Activated CD4-positive, alpha-beta T cell treated with anti-CD3 and anti-CD28 coated beads, Interleukin-2, amount 10 ng/mL, durations not matched to agents 7 days and 5 days (primary cell): ENCODE measurements at places on chromosomes 6 and 20. TPM values are rescaled to one million over a fixed set of nuclear protein-coding genes. Genes with fewer than 3 reads are reported as not detected.

PPP1R16B gene
- total RNA-seq = 63.6 TPM

ZNF343 gene
- total RNA-seq = 9.3 TPM

VSX1 gene
- total RNA-seq = not detected

NOX3 gene
- total RNA-seq = not detected

UBD gene
- total RNA-seq = 0.37 TPM

B3GALT4 gene
- 21.5 TPM for total RNA-seq

SLC22A2 gene
- total RNA-seq = not detected

BMP6 gene
- total RNA-seq = not detected

SAMD10 gene
- total RNA-seq = 16.3 TPM

BHLHE23 gene
- not detected for total RNA-seq

PYGB gene
- total RNA-seq = 28.7 TPM

C20orf141 gene
- total RNA-seq = not detected

GRCh38 chr6:128491610-128492206, 28.7 kb downstream of the PTPRK start:
- DNase-seq = peak; percentile 9
- no peaks in the 10 kb centered on the region for H3K36me3 ChIP-seq
- H3K4me3 ChIP-seq = peak overlapping the region; percentile 11

DNA sequence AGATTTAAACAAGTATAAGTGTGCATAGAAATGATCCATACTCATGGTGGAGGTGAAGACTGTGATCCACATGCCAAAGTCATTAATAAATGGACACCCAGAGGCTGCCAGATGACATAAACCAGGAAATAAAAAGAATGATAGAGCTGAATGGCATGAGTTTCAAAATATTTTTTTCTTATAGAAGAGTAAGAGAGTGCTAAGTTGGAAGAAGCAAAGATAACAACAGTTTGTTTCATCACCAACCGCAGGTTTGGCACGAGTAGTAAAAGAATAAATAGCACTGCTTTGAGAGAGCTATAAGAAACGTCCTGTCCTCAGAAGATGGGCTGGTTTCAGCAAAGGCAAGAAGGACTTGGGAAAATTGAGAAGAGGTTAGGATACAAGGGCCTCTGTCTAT, 246.9 kb downstream of the UBE3D start:
- no peaks in the 10 kb centered on the region for H3K36me3 ChIP-seq
- no peaks in the 10 kb centered on the region for H3K4me1 ChIP-seq
- H3K27me3 ChIP-seq = no peaks in the 10 kb centered on the region
- no peak overlapping the region for H3K4me3 ChIP-seq

DNA sequence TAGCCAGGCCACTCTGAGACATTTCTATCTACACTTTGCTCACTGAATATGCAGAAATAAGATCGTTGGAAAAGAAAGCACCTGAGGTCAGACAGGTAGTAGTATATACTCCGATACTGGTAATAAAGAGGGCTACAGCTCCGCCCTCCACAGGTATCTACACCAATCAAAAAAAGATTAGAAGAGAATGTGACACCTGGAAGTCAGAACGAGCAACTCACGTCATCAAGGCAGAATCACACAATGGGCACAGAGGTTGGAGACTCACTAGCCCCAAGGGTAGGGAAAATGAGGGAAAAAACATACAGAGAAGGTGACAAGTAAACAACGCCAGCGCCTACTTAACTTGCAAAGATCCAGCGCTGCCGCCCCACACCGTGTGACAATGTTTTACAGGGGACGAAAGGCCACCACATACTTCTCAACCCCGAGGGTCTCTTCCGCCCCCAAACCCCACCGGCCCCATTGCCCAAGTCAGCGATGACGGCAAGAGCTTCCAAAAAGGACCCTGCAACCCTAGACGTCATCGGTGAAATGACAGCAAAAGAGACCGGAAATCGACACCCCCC, 653 bp downstream of the LMBRD1 start:
- H3K4me3 ChIP-seq = peak overlapping the region; percentile 83
- peaks cover 13% of the 10 kb centered on the region for H3K36me3 ChIP-seq

DNA sequence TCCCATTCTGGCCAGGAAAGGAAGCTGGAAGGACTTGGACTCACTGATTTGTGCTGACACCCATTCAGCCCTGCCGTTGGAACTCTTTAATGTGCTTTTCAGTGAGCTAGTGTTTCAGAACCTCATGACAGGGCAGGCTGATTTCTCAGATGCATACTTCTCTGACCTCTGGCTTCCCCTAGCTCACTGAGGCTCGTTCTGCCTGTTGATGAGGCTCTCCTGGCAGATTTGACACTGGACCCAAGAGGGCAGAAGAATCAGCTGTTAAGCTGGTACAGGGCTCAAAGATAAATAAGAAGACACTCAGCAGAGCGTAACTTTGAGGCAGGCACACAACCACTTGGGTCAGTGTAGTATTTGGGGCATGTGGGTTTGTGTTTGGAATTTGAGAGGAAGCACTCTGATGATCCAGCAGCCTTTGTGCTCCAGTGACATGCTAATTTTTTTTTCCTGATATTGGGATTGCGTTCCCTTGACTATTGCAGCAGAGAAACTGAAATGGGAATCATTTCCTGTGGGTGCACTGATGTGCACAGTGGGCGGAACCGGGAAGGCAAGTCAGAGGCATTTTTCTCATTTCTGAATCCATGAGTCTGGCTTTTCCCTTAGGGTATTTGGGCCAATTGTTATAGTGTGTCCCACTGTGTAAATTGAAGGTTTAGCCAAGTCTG, 80.2 kb downstream of the CARMIL1 start:
- no peaks in the 10 kb centered on the region for H3K36me3 ChIP-seq
- DNase-seq = no peak
- no peaks in the 10 kb centered on the region for H3K27me3 ChIP-seq
- no peak overlapping the region for H3K4me3 ChIP-seq
- H3K4me1 ChIP-seq = no peaks in the 10 kb centered on the region

DNA sequence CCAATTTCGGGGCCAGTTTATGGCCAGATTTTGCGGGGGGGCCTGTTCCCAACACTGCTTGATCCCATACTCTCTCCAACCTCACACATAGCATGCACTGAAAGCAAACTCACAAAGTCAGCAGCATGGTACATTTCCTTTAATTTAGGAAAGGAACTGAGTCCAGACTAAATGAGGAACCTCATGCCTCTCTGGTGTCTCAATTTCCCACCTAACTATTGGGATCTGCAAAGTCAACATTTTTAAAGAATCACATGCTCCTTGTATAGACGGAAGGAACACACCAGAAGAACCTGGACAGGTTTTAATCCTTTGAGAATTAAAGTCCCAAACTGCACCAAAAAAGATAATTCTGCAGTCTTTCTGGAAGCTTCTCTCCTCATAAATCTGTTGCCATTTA, 33.3 kb downstream of the FAM50B start:
- H3K27ac ChIP-seq = no peak overlapping the region
- H3K27me3 ChIP-seq = peaks cover 2% of the 10 kb centered on the region
- no peak overlapping the region for H3K4me3 ChIP-seq
- H3K4me1 ChIP-seq = no peaks in the 10 kb centered on the region
- DNase-seq = no peak
- H3K36me3 ChIP-seq = no peaks in the 10 kb centered on the region

- DNase-seq = no peak
- no peaks in the 10 kb centered on the region for H3K36me3 ChIP-seq
- no peak overlapping the region for H3K4me3 ChIP-seq
- H3K27ac ChIP-seq = no peak overlapping the region
- H3K27me3 ChIP-seq = peaks cover 13% of the 10 kb centered on the region
Measured at GRCh38 chr6:169943241-169944060, 192.0 kb downstream of the ERMARD start.

- no peak overlapping the region for H3K4me3 ChIP-seq
- H3K27me3 ChIP-seq = peaks cover 13% of the 10 kb centered on the region
- DNase-seq = no peak
- no peak overlapping the region for H3K27ac ChIP-seq
Measured at GRCh38 chr6:118284736-118285360, 263.2 kb upstream of the PLN start.

GRCh38 chr20:24965065-24965919, 16.2 kb downstream of the CST7 start:
- no peaks in the 10 kb centered on the region for H3K27me3 ChIP-seq
- H3K4me1 ChIP-seq = peaks cover 6% of the 10 kb centered on the region
- H3K4me3 ChIP-seq = no peak overlapping the region
- DNase-seq = no peak

- DNase-seq = no peak
- H3K27me3 ChIP-seq = peaks cover 28% of the 10 kb centered on the region
- H3K36me3 ChIP-seq = no peaks in the 10 kb centered on the region
- no peaks in the 10 kb centered on the region for H3K4me1 ChIP-seq
- H3K27ac ChIP-seq = no peak overlapping the region
Measured at GRCh38 chr20:59055302-59055701, 12.7 kb upstream of the PRELID3B start.

- DNase-seq = no peak
- H3K4me1 ChIP-seq = peaks cover 13% of the 10 kb centered on the region
- H3K27ac ChIP-seq = peak overlapping the region; percentile 66
- H3K4me3 ChIP-seq = peak overlapping the region; percentile 50
Measured at GRCh38 chr6:128112494-128112893, 211.6 kb upstream of the THEMIS start.

- H3K4me3 ChIP-seq = no peak overlapping the region
- peaks cover 6% of the 10 kb centered on the region for H3K36me3 ChIP-seq
- H3K27me3 ChIP-seq = peaks cover 13% of the 10 kb centered on the region
- no peak overlapping the region for H3K27ac ChIP-seq
- H3K4me1 ChIP-seq = peaks cover 11% of the 10 kb centered on the region
Measured at GRCh38 chr6:106077881-106078280, 8.3 kb upstream of the PRDM1 start.

- no peaks in the 10 kb centered on the region for H3K36me3 ChIP-seq
- H3K4me3 ChIP-seq = no peak overlapping the region
- no peak for DNase-seq
Measured at GRCh38 chr6:9025796-9026394, 590.5 kb upstream of the SLC35B3 start.

DNA sequence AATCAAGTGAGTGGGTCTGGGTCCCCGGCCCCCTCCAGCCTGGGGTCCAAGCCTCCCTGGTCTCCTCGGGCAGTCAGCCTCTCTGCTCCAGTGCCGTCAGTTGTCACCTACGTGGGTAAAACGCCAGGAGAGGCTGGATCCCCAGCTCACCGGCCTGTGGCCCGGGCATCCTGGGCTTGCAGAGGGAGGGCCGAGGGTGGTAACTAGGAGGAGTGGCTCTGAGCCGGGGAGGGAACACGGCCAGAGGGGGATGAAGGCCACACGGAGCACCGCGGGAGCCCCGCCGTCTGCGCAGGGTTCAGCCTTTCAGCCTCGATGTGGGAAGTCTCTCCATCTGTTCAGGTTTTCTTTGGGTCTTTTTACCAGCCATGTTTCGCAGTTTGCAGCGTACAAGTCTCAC, 29.5 kb upstream of the BHLHE23 start:
- no peaks in the 10 kb centered on the region for H3K36me3 ChIP-seq
- H3K4me3 ChIP-seq = no peak overlapping the region
- DNase-seq = no peak
- peaks cover 30% of the 10 kb centered on the region for H3K27me3 ChIP-seq

DNA sequence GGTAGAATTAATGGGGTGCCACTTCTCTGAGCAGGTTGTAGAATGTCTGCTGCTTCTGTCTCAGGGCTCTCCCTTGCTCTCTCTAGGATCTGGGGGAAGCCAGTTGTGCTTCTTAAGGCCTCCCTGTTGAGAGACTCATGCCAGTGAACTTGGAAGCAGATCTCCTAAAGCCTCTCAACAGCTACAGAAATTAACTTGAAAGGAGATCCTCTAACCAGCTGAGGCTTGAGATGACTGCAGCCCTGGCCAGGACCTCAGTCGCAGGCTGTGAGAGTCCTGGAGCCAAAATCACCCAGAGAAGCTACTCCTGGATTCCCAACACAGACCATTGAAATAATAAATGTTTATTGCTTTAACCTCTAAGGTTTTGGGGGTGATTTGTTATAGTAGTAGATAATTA, 180.2 kb upstream of the MARCKS start:
- no peak overlapping the region for H3K4me3 ChIP-seq
- H3K27ac ChIP-seq = no peak overlapping the region
- DNase-seq = no peak
- H3K36me3 ChIP-seq = no peaks in the 10 kb centered on the region

DNA sequence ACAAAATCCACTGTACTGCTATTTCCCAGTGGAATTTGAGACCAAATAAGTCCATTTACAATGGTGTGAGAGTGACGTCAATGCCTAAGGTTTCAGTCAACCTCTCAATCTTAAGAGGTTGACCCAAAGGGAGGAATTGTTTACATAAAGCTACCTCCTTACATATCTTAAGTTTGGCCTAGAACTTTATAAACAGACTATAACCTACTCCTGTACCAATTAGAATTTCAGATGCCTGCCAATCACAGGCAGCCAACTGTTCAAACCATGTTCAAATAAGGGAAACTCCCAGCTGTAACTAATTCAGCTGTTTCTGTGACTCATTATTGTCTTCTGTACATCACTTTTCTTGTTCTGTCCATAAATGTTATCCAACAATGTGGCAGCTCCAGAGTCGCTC, 14.5 kb downstream of the LGSN start:
- H3K4me1 ChIP-seq = no peaks in the 10 kb centered on the region
- H3K27me3 ChIP-seq = no peaks in the 10 kb centered on the region
- no peak for DNase-seq
- H3K4me3 ChIP-seq = no peak overlapping the region
- no peaks in the 10 kb centered on the region for H3K36me3 ChIP-seq

DNA sequence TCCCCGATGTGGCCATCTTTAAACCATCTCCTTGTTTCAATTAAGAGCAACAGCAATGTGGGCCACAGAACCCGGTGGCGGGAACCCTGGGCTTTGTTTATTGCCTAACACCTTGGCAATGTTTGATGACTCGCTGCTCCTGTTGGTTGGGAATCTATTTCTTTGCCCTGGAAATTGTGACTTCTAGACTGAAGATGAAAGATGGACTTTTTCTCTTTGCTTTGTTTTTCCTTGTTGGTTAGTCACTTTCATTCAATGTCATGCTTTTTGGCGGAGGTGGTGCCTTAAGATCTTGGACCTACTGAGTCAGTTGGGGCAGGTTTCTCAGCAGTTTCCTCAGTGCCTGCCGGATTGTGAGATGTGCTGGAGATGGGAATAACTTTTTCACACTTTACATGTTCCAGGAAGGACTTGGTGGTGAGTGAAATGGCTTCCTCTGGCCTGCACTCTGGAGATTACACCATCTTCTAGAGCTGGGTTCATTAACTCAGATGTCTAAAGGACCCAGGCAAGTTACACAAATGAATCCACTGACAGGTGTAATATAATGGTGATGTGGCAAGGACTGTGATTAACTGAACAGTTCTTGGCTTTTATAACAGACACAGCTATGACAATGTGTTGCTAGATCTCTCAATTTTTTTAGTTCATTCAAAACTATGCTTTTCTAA, 56.3 kb downstream of the TSHZ2 start:
- no peak overlapping the region for H3K27ac ChIP-seq
- DNase-seq = no peak
- no peak overlapping the region for H3K4me3 ChIP-seq

DNA sequence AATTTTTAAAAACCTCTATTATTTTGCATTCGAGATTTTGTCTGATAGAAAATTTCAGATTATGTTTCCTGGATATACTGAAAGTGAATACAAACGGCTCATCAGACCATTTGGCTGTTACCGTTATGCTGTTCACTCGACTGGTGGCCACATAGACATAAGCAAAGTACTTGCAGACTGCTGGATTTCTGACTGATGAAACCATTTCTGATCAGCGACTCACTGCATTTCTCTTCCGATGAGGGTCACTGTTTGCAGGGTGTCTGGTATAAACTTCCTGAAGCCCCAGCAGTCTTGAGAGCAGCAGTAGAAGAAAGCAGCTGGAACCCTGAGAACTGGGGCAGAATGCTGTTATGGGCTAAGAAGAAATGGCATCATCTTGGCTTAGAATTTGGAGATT, 17.7 kb downstream of the SNX9 start:
- no peaks in the 10 kb centered on the region for H3K36me3 ChIP-seq
- H3K4me1 ChIP-seq = peaks cover 26% of the 10 kb centered on the region
- no peak for DNase-seq
- no peak overlapping the region for H3K4me3 ChIP-seq
- no peak overlapping the region for H3K27ac ChIP-seq
